ENCODE measurements at places on chromosomes 7 and 10.

- no peak for DNase-seq
Observed at GRCh38 chr10:45550903-45551786, 121.4 kb downstream of the ZFAND4 start.

- no peak for DNase-seq
Observed at GRCh38 chr10:98924526-98924925, 311.1 kb downstream of the HPSE2 start.

- DNase-seq, result no peak
Observed at GRCh38 chr10:121975295-121976086, 474 bp upstream of the NSMCE4A start.

- no peak for DNase-seq
Observed at GRCh38 chr7:79453266-79453557, 255 bp downstream of the MAGI2 start.

- DNase-seq, result peak; percentile 66
Observed at GRCh38 chr10:30534465-30535144, 94.9 kb downstream of the LYZL2 start.

DNA sequence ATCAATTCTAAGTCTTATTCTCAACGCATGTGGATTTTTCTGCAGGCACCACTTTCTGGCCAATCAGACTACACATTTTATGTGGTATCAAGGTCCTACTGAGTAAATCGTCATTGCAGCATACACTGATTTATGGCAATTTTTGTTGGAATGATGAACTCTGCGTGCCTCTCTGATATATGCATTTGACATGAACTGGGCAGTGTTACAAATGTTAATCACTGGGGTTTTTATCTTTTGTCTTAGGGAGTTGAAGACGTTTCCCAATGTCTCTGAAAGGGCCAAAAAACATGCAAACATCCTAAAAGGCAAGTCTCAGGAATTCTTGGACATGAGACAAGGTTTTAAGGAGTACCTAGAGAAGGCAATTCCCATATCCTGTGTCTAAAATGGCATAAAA lies 809.5 kb upstream of the CELF2 start:
- DNase-seq, result peak; percentile 96
